ENCODE measurements at places on chromosomes 6 and 20.

GRCh38 chr6:53067849-53068361 lies 2.7 kb downstream of the FBXO9 start:
- DNase-seq: no peak

DNA sequence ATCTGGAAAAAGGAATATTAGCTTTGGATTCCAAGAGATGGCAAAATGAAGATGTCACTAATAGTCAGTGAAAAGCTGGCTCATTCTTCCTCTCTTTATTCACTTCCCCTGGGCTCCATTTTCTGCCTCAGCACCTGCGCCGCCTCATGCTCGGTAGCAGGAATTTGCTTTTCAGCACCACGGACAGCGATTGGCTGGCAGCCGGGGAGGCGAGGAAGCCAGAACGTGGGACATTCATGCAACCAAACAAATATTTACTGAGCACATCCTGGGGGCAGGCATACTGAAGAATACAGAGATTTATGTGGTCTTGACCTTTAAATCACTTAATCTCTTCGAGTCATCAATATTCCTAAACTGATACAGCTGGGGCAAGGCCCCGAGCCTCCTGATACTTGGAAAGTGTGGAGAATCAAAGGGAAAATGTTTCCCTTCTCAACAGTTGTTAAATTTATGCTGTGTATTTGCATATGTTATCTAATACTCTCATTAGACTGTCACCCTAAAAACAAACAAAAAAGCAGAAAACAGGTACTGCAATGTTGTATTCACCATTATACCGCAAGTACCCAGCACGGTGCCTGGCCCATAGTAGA lies 12.1 kb upstream of the PDYN start:
- peak; percentile 80 for DNase-seq

- no peak for DNase-seq
Observed at GRCh38 chr6:28657769-28658465, 132.2 kb downstream of the GPX5 start.

DNA sequence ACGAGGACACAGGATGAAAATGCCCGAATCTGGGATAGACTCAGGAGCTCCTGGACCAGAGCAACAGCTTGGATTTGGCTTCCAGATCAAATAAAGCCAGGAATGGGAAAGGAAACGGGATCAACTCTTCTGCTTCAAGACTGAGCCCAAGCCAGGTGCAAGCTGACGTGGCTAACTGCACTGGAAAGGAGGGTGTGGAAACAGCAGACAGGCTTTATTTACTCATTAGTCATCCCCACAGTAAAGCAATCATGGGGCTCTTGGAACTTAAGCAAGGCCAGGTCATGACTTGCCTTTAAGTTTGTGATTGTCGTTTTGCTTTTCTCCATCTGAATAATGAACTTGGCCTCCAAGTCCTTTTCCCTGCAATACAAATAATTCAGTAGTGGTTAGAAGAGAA lies 45.2 kb downstream of the KIF16B start:
- no peak for DNase-seq

GRCh38 chr20:59692139-59692538 lies 87.8 kb downstream of the PHACTR3 start:
- DNase-seq: peak; percentile 22

GRCh38 chr20:23147964-23148730 lies 62.0 kb upstream of the CD93 start:
- DNase-seq: peak; percentile 38

DNA sequence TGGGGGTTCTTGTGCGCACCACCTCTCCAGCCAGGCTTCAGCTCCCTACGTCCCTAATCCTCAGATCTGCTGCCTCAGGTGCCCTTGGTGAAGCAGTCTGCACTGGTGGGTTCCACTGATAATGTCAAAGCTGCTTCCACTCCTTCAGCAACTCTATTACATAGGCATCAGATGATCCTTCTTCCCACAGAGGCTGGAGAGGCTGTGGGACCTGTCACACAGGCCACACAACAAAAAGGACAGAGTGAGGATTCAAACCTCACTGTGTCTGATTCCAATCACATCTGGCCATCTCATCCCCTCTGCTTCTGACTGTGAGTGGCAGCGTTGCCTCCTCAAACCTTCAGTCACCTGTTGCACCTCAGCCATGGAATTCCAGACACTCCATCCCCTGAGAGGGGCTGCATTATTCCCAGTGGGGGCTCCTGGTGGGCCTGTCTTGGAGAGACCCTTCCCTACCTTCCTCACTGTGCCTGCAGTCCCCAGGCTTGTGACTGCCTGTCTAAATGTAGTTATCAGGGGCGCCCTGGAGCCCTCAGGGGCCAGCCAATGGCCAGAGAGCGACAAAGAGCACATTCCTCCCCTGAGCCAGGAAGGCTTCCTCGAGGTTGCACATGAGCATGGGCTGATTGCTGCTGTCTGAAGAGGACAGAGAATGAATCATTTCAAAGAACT lies 211.4 kb upstream of the ECI2 start:
- no peak for DNase-seq

Data from left forelimb (tissue), 1 donor.